ENCODE measurements at places on chromosomes 7 and 10.
A peak's percentile ranks its signal among the peaks of the same experiment; 100 is the strongest.

- DNase-seq: no peak
These were observed 94.6 kb downstream of the ANLN start for GRCh38 chr7:36484265-36484664.

DNA sequence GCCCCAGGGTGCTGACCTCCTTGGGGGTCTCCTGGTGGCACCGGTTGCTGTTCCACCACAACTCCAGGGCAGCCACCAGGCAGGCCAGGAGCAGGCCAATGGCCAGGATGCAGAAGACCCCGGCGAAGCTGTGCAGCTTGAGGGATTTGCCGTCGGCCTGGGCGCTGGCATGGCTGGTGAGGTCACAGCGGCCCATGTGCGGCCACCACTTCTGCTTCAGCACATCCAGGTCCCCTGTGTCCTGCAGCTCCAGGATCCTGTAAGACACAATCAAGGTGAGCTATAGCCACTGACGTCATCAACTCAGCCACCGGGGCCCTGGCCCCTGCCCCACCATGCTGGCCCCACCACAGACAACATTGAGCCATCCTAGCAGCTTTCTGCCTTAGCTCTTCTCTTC is 753.2 kb downstream of the GRID1 start:
- no peak for DNase-seq

- DNase-seq: no peak
These were observed 69.7 kb upstream of the STK17A start for GRCh38 chr7:43513251-43513650.

DNA sequence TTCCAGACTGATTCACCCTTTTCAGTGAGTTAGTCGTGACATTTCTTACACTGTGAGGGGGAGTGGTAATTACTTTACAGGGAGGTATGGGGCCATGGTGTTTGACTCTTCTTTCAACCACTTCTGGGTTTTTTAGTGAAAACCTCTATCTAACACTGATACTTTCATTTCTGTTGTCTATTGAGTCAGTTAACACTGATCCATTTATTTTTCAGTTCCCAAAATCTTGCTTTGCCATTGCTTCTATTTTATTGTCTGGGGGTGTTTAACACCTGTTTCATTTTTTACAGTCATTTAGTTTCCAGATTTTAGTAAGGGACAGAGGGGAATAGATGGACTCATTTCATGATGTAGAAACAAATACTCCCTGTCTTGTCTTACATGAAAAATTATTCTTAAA is 61.5 kb downstream of the HELLS start:
- DNase-seq: no peak

DNA sequence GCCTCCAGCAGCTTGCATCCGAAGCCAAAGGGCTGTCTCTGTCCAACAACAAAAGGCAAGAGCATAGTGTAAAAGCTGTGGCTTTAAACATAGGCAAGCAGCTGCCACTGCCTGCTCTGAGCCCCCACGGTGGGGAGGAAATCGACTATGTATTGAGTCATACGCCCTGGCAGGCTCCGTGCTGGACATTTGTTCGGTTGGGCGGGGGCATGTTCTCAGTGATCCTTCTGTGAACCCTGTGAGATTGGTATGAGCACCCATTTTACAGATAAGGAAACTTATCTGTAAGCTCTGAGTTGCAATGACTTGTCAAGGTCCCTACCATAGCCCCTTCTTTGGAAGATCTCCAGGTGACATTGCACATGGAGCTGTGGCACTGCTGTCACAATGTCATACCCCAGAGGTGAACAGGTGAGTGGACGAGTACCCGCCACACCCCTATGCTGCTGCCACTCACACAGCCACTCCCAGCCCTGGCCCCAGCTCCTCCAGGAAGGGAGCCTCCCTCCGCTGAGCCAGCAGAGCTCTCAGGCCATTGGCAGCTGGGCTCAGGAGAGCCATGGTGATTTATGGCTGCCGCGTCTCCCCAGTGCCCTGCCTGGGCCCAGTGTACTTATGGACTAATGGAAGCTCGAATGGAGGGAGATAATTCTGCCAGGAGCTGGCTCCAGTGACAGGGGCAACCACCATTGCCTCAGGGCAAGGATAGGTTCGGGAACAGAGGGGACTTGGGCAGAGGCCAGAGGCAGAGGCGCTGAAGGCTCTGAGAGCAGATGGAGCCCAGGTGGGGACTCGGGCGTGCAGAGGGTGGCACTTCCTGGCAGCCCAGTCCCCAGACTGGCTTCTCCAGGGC is 43.7 kb downstream of the UNC5B start:
- DNase-seq: no peak

- no peak for DNase-seq
These were observed 86.7 kb upstream of the PRKAR2B start for GRCh38 chr7:106957766-106958165.

DNA sequence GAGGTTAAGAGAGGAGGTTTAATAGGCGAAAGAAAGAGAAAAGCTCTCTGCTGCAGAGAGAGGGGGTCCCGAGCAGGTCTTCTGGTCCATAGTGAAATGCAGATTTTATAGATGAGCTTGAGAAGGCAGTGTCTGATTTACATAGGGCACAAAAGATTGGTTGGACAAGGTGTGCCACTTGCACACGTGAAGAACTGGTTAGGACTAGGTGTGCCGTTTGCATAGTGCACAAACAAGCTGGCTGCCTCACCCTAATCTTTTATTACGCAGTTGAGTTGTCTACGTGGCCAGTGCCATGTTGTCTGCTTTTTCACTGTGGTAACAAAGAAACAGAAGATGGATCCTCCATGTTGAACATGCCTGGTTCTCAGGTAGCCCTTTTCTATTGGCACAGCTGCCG is 82.6 kb downstream of the AMPH start:
- no peak for DNase-seq

GRCh38 chr10:6120691-6121090 is 31.9 kb downstream of the RBM17 start:
- no peak for DNase-seq

DNA sequence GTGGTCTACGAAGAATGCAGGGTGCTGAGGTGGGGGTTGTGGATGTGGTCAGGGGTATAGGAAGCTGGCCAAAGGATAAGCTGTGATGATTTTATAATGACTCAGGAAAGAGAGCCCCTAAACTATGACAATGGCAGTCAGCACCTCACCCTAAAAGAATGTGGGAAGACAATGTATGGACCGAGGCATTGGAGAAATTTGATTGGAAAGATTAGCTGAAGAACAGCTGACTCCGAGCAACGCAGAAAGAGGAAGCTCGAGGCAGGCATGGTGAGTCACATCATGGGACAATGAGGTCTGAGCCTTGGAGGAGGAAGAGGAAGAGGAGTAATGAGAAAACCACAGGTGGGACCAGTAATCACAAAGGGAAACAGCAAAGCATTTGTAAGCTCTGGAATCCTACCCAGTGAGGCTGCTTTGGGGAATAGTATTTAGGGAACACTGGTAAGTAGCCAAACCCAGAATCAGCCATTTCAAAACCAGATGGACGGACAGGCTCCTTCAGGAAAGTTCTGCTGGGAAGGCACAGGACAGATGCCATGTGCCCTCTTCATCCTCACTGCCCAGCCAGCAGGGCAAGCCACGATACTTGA is 295.4 kb downstream of the PRPF18 start:
- DNase-seq: no peak

DNA sequence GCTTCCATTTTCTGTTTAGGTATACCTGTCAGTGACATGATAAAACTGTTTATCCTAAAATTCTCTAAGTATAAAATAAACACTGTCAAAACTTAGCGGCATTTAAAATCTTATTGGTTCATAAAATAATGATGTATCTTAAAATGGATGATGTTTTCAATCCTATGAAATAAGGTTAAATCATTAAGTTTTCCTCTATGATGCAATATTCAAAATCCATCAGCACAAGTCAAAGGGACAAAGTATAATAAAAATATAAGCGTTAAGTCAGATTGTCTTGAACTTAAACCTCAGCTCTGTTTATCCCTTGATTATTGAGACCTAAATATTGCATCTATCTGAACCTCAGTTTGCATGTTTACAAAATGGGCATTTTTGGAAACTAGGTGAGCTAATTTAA is 46.6 kb upstream of the NCAPG2 start:
- no peak for DNase-seq

DNA sequence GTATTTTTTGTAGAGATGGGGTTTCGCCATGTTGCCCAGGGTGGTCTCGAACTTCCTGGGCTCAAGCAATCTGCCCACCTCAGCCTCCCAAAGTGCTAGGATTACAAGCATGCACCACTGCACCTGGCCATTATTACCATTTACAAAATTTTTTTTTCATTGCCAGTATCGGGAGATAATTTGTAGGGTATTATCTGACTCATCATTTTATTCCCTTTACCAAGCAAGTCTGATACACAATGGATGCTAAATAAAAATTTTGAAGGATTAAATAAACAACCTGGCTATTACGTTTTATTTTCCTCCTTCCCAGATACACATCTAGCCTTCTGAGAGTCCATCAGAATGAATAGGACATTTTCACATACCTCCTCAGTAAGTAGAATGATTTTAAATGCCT is 38.1 kb upstream of the CPN1 start:
- no peak for DNase-seq

- DNase-seq: no peak
These were observed 73.2 kb downstream of the SPDYE5 start for GRCh38 chr7:75565132-75565837.

DNA sequence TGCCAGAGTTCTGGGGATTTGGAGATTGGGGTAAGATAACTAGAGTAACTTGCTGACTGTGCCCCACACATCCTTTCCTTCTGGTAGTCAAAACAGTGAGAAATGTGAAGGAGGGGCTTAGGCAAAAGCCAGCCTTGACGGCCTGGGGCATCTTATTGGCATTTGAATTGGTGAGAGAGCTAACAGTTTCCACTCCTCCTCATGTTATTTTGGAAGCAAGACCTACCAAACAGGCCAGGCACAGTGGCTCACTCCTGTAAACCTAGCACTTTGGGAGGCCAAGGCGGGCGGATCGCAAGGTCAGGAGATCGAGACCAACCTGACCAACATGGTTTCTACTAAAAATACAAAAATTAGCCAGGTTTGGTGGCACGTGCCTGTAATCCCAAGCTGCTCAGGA is 596.6 kb downstream of the GRM8 start:
- DNase-seq: no peak

- DNase-seq: no peak
These were observed 854.2 kb upstream of the AUTS2 start for GRCh38 chr7:68744036-68744435.

DNA sequence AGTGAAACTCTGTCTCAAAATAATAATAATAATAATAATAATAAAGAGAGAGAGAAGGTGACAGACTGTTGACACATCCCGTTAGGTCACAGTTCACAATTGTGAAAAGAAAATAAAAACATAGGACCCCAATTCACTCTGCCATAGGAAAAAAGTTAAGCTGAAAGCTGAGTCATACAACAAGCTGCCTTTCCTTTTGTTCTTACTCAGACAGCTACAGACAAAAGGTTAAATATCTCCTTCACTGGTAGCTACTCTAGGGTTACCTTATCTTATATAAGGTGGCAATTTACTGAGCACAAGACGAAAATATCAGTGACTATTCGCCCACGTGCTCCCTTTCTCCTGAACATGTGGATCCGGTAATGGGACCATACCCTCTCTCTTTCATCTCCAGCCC is 17.5 kb downstream of the TUBAL3 start:
- DNase-seq: no peak

- no peak for DNase-seq
These were observed 19.8 kb upstream of the TSPAN12 start for GRCh38 chr7:120877701-120878100.

DNA sequence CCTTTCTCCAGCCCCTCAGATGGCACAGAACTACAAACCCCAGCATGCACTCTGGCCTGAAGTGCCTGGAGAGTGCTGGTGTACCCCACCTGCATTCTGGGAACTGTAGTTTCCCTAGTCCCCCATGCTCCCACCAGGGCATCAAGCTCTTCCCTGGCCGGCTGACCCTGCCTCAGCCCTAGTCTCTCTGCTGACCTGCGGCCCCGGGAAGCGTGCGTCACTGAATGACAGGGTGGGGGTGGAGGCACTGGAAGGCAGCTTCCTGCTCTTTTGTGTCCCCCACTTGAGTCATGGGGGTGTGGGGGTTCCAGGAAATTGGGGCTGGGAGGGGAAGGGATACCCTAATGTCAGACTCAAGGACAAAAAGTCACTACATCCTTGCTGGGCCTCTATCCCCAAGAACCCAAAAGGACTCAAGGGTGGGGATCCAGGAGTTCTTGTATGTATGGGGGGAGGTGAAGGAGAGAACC is 2.1 kb downstream of the NOS3 start:
- no peak for DNase-seq

- DNase-seq: no peak
These were observed 56.5 kb upstream of the KDM7A start for GRCh38 chr7:140232957-140233917.

GRCh38 chr10:27490807-27491206 is 13.3 kb upstream of the RAB18 start:
- no peak for DNase-seq

DNA sequence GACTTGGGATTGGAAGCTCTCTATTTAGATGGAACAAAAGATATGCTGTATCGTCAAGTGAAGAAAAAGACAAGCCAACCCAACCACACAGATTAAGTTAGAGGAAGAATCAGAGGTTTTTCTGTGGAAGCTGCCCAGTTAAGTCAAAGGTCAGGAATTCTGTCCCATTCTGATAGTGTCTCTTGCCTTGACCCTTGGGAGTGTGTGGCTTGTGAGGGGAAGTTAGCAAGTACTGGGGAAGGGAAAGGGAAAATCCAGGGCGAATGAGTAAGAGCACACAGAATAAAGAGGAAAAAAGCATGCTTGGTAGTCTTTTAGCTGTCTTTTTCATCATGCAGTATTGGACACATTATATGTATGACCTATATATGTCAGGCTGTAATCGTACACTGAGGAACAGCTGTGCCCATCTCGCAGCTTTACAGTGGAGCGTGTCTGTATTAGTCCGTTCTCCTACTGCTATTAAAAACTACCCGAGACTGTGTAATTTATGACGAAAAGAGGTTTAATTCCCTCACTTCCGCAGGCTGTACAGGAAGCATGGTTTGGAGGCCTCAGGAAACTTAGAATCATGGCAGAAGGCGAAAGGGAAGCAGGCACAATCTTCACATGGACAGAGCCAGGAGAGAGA is 197.2 kb downstream of the GALNT17 start:
- no peak for DNase-seq

- DNase-seq: no peak
These were observed 154.7 kb downstream of the RNLS start for GRCh38 chr10:88428442-88428841.

DNA sequence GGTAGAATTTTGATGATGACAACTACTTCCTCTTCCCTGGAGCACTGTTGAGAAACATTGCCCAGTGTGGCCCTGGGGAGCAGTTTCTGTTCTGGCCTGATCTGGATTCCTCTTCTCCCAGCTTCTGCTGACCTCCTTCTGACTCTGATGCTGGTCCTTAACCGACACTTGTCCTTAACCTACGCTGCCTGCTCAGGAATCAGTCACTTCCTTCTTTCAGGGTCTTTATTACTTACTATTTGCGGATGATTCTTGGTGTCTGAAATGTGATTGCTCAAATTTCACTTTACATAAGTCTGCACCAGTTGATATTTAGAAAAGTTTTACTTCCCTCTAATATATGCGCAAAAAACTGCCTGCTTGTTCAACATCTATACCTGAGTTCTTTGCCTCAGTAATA is 164.1 kb downstream of the PTEN start:
- peak; percentile 1 for DNase-seq

- no peak for DNase-seq
These were observed 55.7 kb upstream of the JCAD start for GRCh38 chr10:30114881-30115625.

- no peak for DNase-seq
These were observed 42.4 kb upstream of the SEPTIN7 start for GRCh38 chr7:35758421-35758820.

GRCh38 chr7:142030294-142030693 is 34.6 kb downstream of the MGAM start:
- no peak for DNase-seq

GRCh38 chr10:76301211-76301610 is 869.8 kb downstream of the LRMDA start:
- DNase-seq: no peak

GRCh38 chr10:69952821-69953221 is 99.8 kb upstream of the MACROH2A2 start:
- DNase-seq: no peak

All from amygdala (tissue), 56 donors.